ENCODE measurements at places on chromosomes 13 and 19. TPM values are rescaled to one million over a fixed set of nuclear protein-coding genes. Genes with fewer than 3 reads are reported as not detected.

DNA sequence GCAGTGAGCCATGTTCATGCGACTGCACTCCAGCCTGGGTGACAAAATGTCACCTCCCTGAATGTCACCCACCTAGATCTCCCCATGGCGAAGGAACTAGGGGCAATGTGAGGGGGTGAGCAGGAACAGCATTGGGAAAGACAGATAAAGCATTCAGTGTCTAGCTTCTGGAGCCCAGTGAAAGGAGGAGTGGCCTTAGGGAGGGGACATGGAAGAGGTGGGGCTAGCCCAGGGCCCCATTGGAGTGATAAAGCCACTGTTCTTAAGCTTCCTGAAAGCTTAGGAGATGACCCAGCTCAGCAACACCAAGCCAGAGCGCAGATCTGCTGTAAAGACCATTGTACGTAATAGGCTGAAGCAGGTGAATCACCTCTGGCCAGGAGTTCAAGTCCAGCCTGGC, 13.0 kb upstream of the KCNN1 start:
- no peak overlapping the region for H3K27ac ChIP-seq
- H3K36me3 ChIP-seq: no peaks in the 10 kb centered on the region
- no peak overlapping the region for H3K4me3 ChIP-seq
- no peak for DNase-seq
- no peaks in the 10 kb centered on the region for H3K27me3 ChIP-seq

- no peaks in the 10 kb centered on the region for H3K27me3 ChIP-seq
- no peak overlapping the region for H3K27ac ChIP-seq
- no peaks in the 10 kb centered on the region for H3K36me3 ChIP-seq
- H3K4me3 ChIP-seq: no peak overlapping the region
- no peak for DNase-seq
Measured at GRCh38 chr19:28862238-28862637, 350.7 kb downstream of the UQCRFS1 start.

- no peaks in the 10 kb centered on the region for H3K27me3 ChIP-seq
- H3K27ac ChIP-seq: no peak overlapping the region
- no peak overlapping the region for H3K4me3 ChIP-seq
- no peak for DNase-seq
- no peaks in the 10 kb centered on the region for H3K4me1 ChIP-seq
Measured at GRCh38 chr13:20182231-20182846, 10.4 kb downstream of the GJB2 start.

ADGRE3 gene
- not detected for total RNA-seq

ZNF723 gene
- total RNA-seq: not detected

C19orf38 gene
- total RNA-seq: 1.5 TPM
